ENCODE measurements at places on chromosomes 6 and 20.
A peak's percentile ranks its signal among the peaks of the same experiment; 100 is the strongest.

- DNase-seq: no peak
Measured at GRCh38 chr6:33983109-33983716, 162.7 kb downstream of the GRM4 start.

- DNase-seq: no peak
Measured at GRCh38 chr20:44345147-44345546, 8.3 kb downstream of the R3HDML start.

- no peak for DNase-seq
Measured at GRCh38 chr20:50152394-50153152, 950 bp downstream of the PEDS1 start.

DNA sequence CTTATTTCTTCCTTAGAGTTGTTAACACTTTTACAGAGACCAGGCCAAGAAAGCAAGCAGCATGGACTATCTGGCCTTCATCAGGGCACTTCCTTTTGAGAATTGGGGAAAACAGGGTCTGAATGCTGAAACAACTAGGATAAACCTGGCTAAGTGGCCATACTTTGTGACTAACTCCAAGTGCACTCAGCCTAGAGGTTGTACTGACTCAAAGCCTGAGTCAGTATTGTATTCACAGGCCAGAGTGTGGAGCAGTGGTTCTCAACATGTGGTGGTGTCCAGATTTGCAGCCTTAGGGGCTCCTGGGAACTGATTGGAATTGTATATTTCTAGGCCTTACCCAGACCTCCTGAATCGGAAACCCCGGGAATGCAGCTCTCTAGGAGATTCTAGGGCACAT is 20.1 kb downstream of the SEC23B start:
- DNase-seq: no peak

GRCh38 chr20:60138256-60139220 is 180.3 kb downstream of the CDH26 start:
- DNase-seq: peak; percentile 29

- DNase-seq: no peak
Measured at GRCh38 chr20:46990596-46991104, 96.0 kb downstream of the EYA2 start.

DNA sequence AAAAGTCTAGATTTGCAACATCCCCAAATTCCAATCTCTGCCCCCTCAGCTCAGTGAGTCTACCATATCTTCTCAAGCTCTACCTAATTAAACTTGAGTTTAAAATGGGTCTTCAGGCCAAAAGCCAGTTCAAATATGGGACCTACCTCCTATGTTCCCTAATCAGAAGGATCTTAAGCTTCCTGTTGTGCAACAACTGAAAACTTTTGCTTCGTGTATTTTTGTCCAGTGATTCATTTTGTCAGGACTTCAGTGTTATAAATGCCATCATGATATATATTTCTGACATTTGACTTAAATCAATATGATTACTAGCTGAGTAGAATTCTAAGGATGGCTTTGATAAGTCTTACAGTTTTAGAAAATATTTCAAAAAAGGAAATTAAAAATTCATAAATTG is 622.6 kb upstream of the PTCHD4 start:
- DNase-seq: no peak

DNA sequence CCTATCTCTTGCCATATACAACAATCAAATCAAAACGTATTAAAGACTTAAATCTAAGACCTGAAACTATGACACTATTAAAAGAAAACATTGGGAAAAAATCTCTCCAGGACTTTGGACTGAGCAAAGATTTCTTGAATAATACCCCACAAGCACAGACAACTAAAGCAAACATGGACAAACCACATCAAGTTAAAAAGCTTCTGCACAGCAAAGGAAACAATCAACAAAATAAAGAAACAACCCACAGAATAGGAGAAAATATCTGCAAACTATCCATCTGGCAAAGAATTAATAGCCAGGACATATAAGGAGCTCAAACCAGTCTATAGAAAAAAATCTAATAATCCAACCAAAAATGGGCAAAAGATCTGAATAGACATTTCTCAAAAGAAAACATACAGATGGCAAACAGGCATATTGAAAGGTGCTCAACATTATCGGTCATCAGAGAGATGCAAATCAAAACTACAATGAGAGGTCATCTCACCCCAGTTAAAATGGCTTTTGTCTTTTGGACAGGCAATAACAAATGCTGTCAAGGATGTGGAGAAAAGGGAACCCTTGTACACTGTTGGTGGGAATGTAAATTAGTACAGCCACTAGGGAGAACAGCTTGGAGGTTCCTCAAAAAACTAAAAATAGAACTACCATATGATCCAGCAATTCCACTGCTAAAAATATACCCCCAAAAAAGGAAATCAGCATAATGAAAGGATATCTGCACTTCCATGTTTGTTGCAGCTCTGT is 76.2 kb downstream of the SNX5 start:
- no peak for DNase-seq

GRCh38 chr20:22684072-22684762 is 99.8 kb upstream of the FOXA2 start:
- no peak for DNase-seq

- peak; percentile 46 for DNase-seq
Measured at GRCh38 chr6:16684896-16685554, 76.2 kb downstream of the ATXN1 start.

DNA sequence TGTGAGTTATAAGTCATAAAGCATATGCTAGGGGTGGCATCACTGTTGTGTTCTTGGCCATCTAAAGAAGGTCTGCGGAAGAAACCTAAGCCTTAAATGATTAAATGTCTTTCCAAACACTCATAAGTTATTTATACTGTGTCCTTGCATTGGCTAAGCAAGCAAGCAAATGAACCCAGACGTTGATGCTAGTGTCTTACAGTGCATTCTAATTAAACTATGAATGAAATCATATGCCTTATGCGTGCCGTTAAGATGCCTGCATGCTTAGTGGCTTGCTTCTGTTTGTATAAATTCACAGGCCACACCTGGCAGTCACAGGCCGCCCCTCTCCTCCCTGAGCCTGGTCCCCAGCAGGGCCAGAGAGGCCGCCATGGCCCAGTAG is 49.9 kb downstream of the RIN2 start:
- DNase-seq: no peak

GRCh38 chr6:163249651-163250101 is 164.8 kb upstream of the QKI start:
- no peak for DNase-seq

DNA sequence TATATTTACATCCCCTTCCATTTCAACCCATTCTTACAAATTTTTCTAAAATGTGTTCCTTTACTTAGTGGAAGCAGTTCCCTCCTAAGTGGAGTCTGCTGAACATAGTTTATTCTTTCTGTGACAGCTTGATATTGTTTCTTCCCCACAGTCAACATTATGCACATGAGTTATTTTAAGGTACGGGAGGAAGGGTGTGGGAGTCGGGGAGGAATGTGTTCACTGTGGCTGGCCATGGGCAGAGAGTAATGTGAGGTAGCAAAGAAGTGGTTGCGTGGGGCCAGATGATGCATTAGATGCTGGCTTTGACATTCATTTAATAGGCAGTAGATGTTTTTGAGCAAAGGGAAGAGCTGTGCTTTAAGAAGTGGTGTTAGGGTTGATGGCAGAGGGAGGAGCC is 98.5 kb downstream of the ARMC2 start:
- no peak for DNase-seq

- DNase-seq: no peak
Measured at GRCh38 chr6:135269481-135269891, 88.4 kb downstream of the MYB start.

GRCh38 chr6:25669413-25669812 is 17.4 kb downstream of the SCGN start:
- DNase-seq: no peak

DNA sequence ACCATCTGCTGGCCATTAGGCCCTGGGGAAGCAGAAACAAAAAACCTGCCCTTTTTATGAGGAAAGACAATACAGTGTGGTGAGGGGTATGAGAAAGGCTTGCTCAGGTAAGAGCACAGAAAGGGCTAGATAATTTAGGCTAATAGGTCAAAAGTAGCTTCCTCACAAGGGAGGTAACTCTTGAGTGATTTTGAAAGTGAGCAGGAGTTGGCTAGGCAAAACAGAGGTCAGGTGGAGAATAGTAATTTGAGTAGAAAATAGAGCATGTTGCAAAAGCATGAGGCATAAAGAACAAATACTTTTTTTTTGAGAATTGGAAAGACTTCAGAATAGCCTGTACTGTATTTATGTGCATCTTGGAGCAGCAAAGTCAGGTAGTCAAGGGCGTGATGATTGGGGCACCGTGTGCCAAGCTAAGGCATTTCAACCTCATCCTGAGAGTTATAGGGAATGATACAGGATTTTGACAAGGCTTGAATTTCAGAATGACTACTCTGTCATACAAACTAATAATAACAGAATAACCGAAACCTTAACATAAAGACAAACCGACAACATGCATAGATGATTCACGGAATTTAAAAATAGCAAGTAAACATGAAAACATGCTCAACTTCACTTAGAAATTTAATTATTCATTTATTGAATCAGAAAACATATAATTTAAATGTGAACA is 123.0 kb upstream of the ENPP5 start:
- DNase-seq: peak; percentile 52

DNA sequence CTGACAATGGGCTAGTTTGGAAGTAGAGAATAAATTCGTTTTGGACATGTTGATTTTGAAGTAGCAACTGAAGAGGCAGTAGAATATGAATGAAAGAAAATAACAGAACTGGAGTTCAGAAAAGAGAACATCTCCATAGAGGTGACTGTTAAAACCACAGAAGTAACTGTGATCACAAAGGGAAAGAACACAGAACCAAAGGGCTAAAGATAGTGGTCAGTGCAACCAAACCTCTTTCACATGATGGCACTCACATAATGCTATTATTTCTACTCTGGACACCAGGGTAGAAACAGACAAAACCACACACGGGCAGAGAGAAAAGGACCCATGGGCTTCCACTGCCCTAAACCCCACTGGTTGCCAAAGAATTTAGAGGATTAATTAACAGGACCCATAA is 58.5 kb downstream of the CDK19 start:
- no peak for DNase-seq

DNA sequence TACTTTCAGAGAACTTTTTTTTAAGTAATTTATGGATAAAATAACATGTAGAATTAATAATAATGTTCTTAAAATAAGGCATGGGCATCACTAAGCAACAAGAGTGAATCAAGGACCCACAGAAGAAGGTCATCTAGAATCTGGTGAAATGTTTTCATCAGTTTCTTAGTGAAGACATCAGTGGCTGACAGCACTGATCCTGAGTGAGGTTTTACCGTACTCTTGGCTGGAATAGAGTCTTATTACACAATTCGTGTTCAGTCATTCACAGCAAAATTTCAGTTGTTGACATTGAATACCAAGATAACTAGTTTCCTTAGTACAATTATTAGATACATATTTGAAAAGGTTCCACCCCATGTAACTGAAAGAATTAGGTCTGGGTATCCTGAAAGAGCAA is 140.4 kb downstream of the C6orf58 start:
- no peak for DNase-seq

DNA sequence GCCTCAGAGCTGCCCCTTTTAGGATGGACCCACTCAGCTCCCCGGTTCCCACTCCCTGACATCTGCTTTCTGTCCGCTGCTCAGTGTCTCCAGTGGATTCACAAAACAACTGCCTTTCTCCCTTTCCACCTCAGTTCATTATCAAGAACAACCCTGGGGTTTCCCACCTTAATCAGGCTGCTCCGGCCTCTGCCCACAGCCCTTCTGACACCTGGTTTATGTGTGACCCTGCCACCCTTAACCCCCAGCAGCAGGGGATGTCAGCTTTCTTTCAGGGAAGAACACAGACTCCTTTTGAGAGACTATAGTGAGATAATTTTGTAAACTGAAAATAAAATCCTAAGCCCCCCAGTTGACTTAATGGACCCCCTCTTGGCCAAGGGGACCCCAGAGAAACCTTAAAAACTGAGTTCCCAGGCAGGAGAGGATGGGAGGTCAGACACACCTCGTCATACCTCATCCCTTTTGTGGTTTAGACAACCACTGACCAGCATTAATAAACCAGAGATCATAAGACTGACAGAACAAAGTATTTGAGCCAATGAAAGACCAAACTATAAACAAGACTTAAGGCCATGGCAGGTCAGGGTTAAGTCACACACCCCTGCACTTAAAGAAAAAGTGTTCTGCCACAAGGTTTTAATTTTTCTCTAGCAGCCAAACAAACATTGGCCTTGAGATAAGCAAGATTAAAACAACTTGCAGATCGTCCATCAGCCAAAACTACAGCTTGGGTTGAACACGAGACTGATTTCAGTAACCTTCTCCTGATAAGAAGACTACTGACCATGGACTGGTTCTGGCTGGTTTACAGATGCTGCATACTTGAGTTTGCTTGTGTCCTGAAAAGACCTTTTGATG is 42.4 kb upstream of the DDR1 start:
- DNase-seq: no peak

DNA sequence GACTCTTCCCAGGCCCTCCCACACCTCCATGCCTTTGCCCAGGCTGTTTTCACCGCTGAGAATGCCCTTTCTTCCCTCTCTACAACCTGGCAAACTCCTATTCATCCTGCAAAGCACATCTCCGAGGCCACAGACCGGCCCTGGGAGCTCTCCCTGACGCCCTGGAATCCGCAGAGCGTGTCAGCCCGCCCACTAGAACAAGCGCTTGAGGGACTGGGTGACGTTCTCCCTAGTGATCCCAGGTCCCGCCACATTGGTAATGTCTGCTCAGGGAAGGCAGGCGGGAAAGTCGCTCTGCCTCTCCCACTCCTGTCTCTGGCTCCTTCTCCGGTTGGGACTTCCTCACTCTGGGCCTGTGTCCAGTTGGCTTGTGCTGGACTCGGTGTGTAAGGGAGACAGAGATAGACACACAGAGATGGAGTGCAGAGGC is 61.6 kb downstream of the SRC start:
- DNase-seq: no peak

DNA sequence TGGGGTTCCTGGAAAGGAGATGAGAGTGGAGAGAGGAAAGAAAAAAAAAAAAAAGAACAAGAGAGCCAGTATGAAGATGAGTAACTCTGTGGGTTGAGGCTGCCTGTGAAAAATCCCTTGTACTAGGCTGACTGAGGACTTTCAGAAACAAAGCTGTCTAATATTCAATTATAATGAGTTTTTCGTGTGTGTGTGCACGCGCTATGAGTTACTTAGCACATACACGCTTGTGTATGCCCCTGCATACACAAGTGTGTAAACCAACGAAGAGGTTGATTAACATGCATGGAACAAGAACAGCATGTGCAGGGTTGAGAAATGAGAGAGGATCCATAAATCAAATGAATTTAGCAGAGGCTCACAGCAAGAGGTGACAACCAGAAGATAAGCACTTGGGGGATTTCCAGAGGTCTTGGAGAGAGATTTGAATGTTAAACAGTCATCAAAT is 4.8 kb upstream of the RBPJL start:
- no peak for DNase-seq

- no peak for DNase-seq
Measured at GRCh38 chr20:31815408-31816188, 3.6 kb upstream of the MYLK2 start.

Data from GM12864 (cell line).